ENCODE measurements at places on chromosomes 3 and 15.

- no peak for DNase-seq
These were observed 103.8 kb upstream of the UBE2E1 start for GRCh38 chr3:23701716-23702597.

DNA sequence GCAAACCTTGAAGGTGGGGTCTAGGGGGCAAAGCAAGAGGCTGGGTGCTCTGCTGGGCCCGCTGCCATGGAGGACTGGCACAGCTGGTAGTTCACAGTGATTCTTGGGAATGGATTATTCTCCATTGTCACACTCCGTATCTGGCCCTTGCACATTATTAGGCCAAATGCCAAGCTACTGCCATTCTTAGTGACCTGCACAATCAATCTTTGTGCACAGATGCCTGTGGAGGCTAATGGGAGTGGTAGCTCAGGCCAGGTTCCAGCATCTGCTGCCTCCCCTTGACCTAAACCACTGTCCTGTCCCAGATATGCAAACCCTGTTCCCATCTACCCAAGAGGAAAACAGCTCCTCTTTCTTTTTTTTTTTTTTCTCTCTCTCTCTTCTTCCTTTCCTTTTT lies 67.5 kb downstream of the TIPARP start:
- DNase-seq = no peak

- DNase-seq = no peak
These were observed 1.8 kb downstream of the IGDCC4 start for GRCh38 chr15:65420975-65421359.

GRCh38 chr3:144109944-144110343 lies 138.3 kb downstream of the DIPK2A start:
- DNase-seq = peak; percentile 4

GRCh38 chr3:63909431-63909830 lies 2.8 kb downstream of the SCAANT1 start:
- no peak for DNase-seq

GRCh38 chr3:86785386-86785785 lies 205.6 kb downstream of the VGLL3 start:
- no peak for DNase-seq

Data from CD4-positive, alpha-beta T cell treated with Interleukin-2 at 100 ng/mL for 4 hours (primary cell).